CD14-positive monocyte (primary cell): ENCODE measurements at places on chromosomes 3 and 15. TPM values are rescaled to one million over a fixed set of nuclear protein-coding genes. Genes with fewer than 3 reads are reported as not detected.

AGBL1 gene
- polyA plus RNA-seq: not detected in 2 replicates

GPR171 gene
- polyA plus RNA-seq: 0.20 TPM

LPCAT4 gene
- polyA plus RNA-seq: 30.7 and 39.5 TPM in 2 replicates

SLC22A13 gene
- polyA plus RNA-seq: not detected

UROC1 gene
- polyA plus RNA-seq: 0.03 TPM in 1 of 2 replicates, not detected in the other

CSPG5 gene
- not detected for polyA plus RNA-seq

CASR gene
- polyA plus RNA-seq: 0.01 TPM in 1 of 2 replicates, not detected in the other

MUSTN1 gene
- polyA plus RNA-seq: 0.29 TPM

CSPG4 gene
- not detected in 2 replicates for polyA plus RNA-seq

LRRC49 gene
- 0.06 and 0.08 TPM in 2 replicates for polyA plus RNA-seq

GOLGA6B gene
- 0.04 TPM in 1 of 2 replicates, not detected in the other for polyA plus RNA-seq

GP9 gene
- polyA plus RNA-seq: 0.18 TPM in 1 of 2 replicates, not detected in the other

CERS3 gene
- polyA plus RNA-seq: 0.04 and 0.47 TPM in 2 replicates

DNA sequence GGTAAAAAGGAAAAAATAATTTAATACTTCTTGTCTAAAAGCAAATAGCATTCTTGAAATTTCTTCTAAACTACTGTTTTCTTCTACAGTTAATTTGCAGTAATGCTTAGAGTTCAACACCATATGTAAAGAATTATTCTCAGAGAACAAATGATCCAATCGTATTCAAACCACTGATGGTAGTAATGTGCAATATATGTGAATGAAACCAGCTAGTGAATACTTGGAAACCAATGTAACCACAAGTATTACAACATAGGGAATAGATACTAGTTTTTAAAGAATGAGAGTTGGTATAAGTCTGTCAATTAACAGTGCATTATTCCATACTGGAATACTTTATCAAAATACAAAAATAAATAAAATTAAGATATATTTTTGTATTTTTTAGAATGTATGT lies 850.0 kb downstream of the DIPK2A start:
- DNase-seq: no peak

DNA sequence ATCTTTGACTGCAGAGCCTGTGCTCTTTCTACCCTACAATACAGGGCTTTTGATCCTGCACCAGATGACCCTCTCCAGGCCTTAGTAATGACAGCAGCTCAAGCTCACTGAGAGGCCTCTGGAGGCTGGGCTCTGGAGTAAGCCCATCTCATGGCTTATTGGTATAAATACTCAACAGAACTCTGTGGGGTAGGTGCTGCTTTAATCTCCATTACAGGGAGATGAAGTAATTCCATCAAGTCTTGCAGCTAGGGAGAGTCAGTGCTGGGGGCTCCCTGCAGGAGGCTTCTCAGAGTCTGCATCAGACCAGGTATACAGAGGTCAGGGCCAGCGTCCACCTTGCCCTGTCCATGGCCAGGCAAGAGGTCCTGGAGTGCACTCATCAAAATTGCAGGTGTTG lies 89.2 kb upstream of the SLC6A11 start:
- DNase-seq: no peak

- DNase-seq: no peak
Measured at GRCh38 chr3:105828703-105829102, 40.1 kb downstream of the CBLB start.

- DNase-seq: no peak
Measured at GRCh38 chr3:31858439-31858838, 122.6 kb downstream of the OSBPL10 start.

GRCh38 chr3:4531478-4532025 lies 38.4 kb downstream of the ITPR1 start:
- DNase-seq: no peak

GRCh38 chr15:76209523-76209922 lies 101.7 kb downstream of the ETFA start:
- DNase-seq: no peak

DNA sequence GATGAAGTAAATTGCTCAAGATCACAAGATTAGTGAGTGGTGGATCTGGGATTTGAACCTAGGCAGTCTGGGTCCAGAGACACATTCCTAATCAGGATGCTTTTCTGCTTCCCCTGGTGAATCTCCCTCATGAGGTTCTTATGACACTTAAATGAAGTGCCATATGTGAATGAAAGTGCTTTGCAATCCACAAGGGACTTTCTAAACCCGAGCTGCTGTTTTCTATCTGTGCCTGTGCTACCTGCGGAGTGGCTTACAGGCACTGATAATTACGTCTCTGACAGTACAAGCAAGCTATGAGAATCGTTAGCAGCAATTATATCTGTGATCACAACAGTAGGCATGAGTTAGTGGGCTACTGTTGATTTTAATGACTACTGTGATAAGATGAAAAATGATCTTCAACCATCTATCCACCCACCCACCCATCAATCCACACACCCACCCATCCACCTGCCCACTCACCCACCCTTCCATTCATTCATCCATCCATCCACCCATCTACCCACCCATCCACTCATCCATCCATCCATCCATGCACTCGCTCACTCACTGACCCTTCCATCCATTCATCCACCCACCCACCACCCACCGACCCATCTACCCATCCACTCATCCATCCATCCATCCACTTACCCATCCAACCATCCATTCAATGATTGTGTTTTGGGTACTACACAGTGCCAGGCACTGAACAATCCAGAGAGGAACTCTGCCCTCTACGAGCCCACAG lies 51.8 kb downstream of the ATP2B2 start:
- DNase-seq: no peak

DNA sequence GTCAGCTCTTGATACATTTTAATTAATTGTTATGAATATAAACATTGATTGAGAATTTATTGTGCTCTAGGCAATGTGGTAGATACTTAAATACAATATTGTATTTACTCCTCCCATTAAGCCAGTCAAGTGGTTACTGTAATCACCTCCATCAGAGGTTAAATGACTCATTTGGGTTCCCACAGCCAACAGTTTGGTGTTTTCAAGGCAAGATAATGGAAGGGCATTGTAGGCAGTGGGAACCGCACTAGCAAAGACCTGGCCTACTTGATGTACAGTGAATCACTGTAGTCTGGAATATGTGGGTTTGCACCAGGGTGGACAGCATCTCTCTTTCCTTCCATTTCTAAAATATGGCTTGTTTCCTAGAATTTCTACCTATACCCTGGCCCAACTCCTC lies 127.4 kb downstream of the EDEM1 start:
- no peak for DNase-seq

DNA sequence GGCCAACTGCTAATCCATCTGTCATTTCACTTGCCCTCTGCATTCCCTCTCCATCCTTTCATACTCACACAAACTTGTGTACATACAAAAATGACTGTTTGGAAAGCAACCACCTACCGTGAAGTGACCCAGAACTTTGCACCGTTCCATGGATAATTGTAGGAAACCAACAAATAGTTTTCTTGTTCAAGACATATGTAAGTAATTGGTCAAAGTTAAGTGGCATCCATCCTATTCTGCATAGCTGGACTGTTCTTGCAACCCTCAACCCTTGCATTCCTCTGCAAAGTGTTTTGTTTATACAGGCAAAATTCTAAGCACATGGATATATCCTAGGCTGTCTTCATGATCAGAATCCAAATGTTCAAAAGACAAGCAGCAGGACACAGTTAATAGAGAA lies 592.5 kb downstream of the MECOM start:
- no peak for DNase-seq

DNA sequence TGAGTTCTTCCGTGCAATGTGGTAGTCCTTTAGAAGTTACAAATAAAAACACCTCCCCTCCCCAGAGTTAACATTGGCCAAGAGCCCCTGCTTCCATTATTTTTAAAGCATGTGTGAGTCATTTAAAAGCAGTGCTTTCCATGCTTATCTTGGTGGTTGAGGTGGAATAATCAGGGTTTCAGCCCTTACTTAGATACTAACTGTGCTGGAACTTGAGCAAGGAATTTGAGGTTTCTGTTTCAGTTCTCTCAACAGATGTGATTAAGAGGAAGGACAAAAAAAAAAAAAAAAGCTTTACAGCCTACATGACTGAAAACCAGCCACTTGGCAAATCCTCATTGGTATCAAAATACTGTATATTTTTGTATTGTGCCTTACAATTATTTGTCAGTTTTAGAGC lies 64.5 kb downstream of the CGNL1 start:
- DNase-seq: no peak

DNA sequence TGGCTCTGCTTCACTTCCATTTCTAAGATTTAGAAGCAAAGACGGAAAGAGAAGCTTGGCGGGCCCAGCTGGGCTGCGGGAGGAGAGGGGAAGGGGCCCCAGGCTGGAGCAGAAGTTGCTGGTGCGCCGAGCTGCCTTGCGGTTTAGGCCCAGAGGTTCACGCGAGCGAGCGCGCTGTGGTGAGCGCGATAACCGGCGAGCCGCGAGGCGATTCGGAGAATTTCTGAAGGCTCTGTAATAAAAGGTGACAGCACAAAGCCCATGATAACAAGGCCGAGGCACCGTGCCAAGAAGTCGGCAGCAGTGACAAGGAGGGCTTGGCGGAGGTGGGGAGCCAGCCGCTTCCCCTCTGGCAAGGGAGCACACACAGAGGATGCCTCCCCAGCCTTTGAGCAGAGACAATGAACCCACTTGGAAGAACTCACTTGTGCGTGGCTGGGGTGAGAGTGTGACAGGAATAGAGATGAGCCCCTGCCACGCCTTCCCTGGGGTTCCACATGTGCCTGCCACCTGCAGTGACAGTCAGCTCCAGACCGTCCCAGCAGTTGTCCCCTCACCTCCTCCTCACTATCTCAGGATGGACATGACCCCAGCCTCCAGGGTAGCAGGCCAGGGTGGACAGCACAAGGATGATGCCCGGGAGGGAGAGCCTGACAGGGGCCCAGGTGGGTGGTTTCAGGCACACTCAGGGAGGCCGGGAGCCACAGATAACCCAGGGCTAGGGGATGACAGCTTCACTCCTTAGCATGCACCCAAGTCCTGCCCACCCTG lies 315.2 kb downstream of the UACA start:
- peak; percentile 54 for DNase-seq

DNA sequence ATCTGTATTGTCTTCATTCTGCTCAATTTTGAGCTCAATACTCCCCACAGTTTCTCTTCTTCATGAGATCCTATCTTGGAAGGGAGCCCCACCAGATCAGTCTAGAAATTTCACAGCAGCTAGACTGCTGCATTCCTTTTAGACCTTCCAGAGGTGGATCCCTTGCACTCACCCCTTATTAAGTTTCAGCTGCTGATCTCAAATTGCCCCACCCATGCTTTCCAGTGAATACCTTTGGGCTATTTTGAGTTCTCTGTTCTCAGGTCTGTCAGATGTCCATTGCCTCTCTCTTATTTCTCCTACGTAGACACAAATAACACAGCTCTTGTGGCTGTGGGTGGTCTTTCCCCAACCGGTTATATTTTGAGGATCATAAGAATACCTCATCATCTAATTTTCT lies 60.8 kb downstream of the GPR156 start:
- no peak for DNase-seq

- no peak for DNase-seq
Measured at GRCh38 chr3:162538491-162538890, 1041.9 kb downstream of the OTOL1 start.

GRCh38 chr3:111616417-111617105 lies 21.4 kb upstream of the ZBED2 start:
- DNase-seq: no peak

- no peak for DNase-seq
Measured at GRCh38 chr3:149421764-149422163, 44.3 kb upstream of the TM4SF1 start.

GRCh38 chr15:27820232-27820631 lies 278.9 kb downstream of the OCA2 start:
- no peak for DNase-seq

- DNase-seq: no peak
Measured at GRCh38 chr3:122787872-122788271, 5.8 kb downstream of the HSPBAP1 start.

DNA sequence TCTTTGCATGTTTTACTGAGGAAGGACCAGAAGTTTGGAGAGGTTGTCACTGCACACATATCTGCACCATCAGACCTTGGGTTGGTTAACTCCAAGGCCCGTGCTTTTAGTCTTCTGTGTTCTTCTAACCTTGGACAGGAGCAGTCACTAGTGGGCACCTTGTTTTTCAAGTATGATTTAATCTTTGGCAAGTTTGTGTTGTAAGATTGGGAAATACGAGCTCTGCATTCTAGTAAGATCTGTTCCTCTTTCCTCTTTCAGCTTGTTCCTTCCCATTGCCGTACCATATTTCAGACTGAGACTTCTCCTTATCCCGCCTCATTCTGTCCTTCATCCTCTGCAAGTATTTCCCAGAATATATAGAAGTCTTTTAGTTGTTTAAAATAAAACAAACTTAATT lies 5.1 kb downstream of the TMOD2 start:
- peak; percentile 83 for DNase-seq

GRCh38 chr3:31242026-31242960 lies 290.4 kb upstream of the STT3B start:
- DNase-seq: no peak

- DNase-seq: no peak
Measured at GRCh38 chr15:101009176-101009575, 90.0 kb downstream of the LRRK1 start.

DNA sequence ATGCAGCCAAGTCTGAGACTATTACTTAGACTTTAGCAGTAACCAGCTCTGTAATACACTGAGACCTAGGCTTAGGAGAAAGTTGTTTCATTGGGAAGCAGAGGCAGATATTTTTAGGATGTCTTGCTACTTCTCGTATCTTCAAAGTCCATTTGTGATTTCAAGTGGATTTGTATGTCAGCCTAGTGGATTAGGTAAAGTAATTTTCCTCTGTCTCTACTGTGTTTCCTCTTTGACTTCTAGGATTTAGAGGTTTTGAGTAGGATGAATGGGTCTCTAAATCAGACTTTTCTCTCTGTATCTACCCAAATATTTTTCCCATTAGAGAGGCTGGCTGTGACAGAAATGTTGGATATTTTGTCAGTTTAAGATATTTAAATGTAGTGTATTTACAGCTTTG lies 46.8 kb downstream of the OXSR1 start:
- no peak for DNase-seq

GRCh38 chr15:70025413-70026296 lies 72.1 kb downstream of the TLE3 start:
- no peak for DNase-seq

- no peak for DNase-seq
Measured at GRCh38 chr3:61637088-61638051, 76.0 kb downstream of the PTPRG start.

- DNase-seq: no peak
Measured at GRCh38 chr3:189404797-189405484, 226.2 kb upstream of the TP63 start.

DNA sequence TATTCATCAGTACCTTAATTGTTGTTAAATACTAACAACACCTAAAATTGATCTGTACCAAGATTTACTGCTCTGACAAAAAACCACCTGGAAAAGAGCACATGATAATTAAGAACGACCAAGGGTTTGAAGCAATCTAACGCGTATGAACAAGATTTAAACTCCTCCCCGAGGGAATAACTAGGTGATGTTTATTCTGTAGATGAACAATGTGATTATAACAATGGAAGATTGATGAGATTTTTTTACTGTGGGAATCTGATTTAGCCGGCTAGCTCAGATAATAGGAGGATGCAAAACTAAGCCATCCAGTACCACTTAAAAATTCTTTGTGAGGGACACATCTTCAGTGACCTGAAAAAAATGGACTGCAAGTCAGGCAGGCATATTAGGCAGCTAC lies 222.1 kb downstream of the FHIT start:
- DNase-seq: no peak
